ENCODE measurements at places on chromosomes 2 and 18. TPM values are rescaled to one million over a fixed set of nuclear protein-coding genes. Genes with fewer than 3 reads are reported as not detected.
A peak's percentile ranks its signal among the peaks of the same experiment; 100 is the strongest.

DNA sequence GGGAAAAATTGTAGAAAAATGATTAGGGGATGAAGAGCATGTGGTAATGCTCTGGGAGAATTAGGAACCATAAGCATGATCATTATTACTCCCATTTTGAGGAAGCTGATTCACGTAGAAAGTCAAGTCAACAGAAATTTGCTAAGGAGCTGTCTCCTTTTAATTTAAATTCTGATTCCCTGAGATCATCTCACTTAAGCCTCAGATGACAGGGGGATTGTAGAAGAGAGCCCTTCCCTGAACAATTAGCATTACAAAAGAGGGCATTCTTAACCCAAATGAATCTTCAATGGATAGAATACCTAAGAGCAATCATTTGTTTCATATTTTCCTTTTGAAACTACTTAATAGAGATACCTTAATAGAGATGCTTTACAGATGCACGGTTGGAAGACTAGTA is 267.9 kb downstream of the NYAP2 start:
- no peak for DNase-seq
- no peaks in the 10 kb centered on the region for H3K4me1 ChIP-seq

- no peak overlapping the region for H3K4me3 ChIP-seq
- H3K27me3 ChIP-seq: no peaks in the 10 kb centered on the region
- no peak for DNase-seq
- no peaks in the 10 kb centered on the region for H3K4me1 ChIP-seq
- H3K27ac ChIP-seq: no peak overlapping the region
These were observed 24.8 kb downstream of the KCNK3 start for GRCh38 chr2:26717362-26717761.

Gene ABCB11
- total RNA-seq: not detected

Gene TEX44
- not detected for total RNA-seq

- no peak overlapping the region for H3K27ac ChIP-seq
- no peak overlapping the region for H3K4me3 ChIP-seq
- H3K27me3 ChIP-seq: no peaks in the 10 kb centered on the region
- no peaks in the 10 kb centered on the region for H3K36me3 ChIP-seq
- no peak for DNase-seq
- no peaks in the 10 kb centered on the region for H3K4me1 ChIP-seq
These were observed 6.3 kb downstream of the THNSL2 start for GRCh38 chr2:88176352-88176984.

Gene LYG2
- not detected for total RNA-seq

Gene ITGAV
- 3.4 TPM for total RNA-seq

Gene IL36G
- total RNA-seq: not detected

GRCh38 chr2:187093771-187094412 is 244.9 kb upstream of the ZSWIM2 start:
- no peak for DNase-seq
- no peaks in the 10 kb centered on the region for H3K4me1 ChIP-seq
- H3K36me3 ChIP-seq: no peaks in the 10 kb centered on the region
- no peak overlapping the region for H3K27ac ChIP-seq
- H3K27me3 ChIP-seq: no peaks in the 10 kb centered on the region
- H3K4me3 ChIP-seq: no peak overlapping the region

Gene NEU4
- not detected for total RNA-seq

Gene RUFY4
- 0.11 TPM for total RNA-seq

GRCh38 chr2:234300391-234300925 is 196.4 kb downstream of the ARL4C start:
- no peak overlapping the region for H3K27ac ChIP-seq
- no peaks in the 10 kb centered on the region for H3K36me3 ChIP-seq
- no peaks in the 10 kb centered on the region for H3K27me3 ChIP-seq
- no peak overlapping the region for H3K4me3 ChIP-seq

Gene SULT1C2
- total RNA-seq: not detected

Gene LCT
- total RNA-seq: 0.19 TPM

GRCh38 chr2:72629062-72629461 is 196.8 kb downstream of the EXOC6B start:
- no peaks in the 10 kb centered on the region for H3K4me1 ChIP-seq
- no peak overlapping the region for H3K27ac ChIP-seq
- no peak for DNase-seq
- H3K27me3 ChIP-seq: no peaks in the 10 kb centered on the region
- no peaks in the 10 kb centered on the region for H3K36me3 ChIP-seq
- no peak overlapping the region for H3K4me3 ChIP-seq

DNA sequence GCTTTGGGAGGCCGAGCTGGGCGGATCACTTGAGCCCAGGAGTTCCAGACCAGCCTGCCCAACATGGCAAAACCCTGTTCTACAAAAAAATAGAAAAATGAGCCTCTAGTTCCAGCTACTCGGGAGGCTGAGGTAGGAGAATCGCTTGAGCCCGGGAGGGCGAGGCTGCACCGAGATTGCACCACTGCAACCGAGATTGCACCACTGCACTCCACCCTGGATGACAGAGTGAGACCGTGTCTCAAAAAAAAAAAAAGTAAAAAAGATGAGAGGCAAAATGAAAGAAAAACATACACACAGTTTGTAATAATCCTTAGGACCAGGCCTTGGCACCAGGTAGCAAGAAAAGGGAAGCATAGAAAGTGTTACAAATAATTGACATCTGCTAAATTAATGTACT is 22.0 kb downstream of the RBM43 start:
- no peak overlapping the region for H3K27ac ChIP-seq
- H3K36me3 ChIP-seq: no peaks in the 10 kb centered on the region
- H3K4me1 ChIP-seq: no peaks in the 10 kb centered on the region
- no peaks in the 10 kb centered on the region for H3K27me3 ChIP-seq

GRCh38 chr2:182866095-182866460 is 359 bp downstream of the FRZB start:
- no peak overlapping the region for H3K27ac ChIP-seq
- H3K4me1 ChIP-seq: no peaks in the 10 kb centered on the region
- H3K4me3 ChIP-seq: no peak overlapping the region

DNA sequence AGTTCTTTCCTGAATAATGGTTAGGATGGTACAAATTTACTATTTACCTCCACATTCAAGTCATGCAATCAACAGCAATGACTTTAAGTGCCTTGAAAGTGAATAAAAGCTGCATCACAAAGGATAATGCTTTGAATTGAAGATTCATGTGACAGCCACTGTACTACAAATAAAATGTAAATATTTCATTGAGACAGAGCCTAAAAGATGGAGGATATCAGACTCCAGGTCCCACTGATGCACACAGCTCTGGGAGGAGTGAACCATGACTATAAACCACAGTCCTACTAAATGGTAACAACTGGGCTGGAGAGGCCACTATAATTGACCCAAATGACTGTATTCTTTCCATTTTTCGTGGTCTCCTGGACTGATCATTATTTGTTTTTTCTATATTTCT is 576.9 kb downstream of the ADCYAP1 start:
- H3K27me3 ChIP-seq: no peaks in the 10 kb centered on the region
- no peaks in the 10 kb centered on the region for H3K36me3 ChIP-seq
- no peaks in the 10 kb centered on the region for H3K4me1 ChIP-seq
- H3K4me3 ChIP-seq: no peak overlapping the region
- H3K27ac ChIP-seq: no peak overlapping the region
- no peak for DNase-seq

DNA sequence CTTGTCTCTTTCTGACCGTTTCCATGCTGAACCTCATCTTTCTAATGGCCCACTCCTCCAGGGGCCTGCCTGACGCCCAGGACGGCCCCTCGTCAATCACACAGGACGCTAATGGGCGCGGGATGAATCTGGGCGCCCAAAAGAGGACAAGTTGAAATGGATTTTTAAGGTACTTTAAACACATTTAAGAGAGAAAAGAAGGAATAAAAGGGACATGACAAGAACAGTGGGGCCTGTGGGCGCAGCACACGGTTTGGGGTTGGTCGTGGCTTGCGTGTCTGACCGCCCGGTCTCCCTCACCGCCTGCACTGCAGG is 607 bp upstream of the UBE2F start:
- peaks cover 33% of the 10 kb centered on the region for H3K4me1 ChIP-seq
- peak overlapping the region; percentile 77 for H3K4me3 ChIP-seq
- H3K27ac ChIP-seq: no peak overlapping the region

Measured in Karpas-422 (cell line).